ENCODE measurements at places on chromosomes 7 and 10.

DNA sequence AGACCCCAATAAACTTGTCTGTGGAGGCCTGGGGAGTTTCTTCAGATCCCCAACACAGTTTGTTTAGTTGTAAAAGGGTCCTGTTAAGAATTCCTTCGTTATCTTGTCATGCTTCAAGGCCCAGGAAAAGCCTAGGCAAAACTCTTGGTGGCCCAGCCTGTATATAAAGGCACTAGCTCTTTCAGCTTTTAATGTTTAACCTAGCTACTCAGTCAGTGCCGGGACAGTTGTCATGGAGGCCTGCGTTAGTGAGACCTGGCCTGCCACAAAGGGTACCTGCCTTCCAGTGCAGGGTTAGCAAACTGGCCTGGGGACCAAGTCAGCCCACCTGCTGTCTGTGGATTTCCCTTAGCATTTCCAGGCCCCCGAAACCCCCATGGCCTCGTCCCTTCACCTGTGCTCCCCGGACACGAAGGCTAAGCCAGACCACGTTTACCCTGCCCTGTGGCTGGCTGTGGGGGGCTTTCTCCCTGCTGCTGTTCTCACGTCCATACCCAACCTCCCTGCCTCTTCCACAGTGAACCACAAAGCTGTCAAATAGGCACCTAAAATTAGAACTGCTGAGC is 96.9 kb upstream of the PPP2R2D start:
- no peak for DNase-seq

GRCh38 chr7:50531401-50531911 is 33.7 kb downstream of the DDC start:
- DNase-seq: no peak

DNA sequence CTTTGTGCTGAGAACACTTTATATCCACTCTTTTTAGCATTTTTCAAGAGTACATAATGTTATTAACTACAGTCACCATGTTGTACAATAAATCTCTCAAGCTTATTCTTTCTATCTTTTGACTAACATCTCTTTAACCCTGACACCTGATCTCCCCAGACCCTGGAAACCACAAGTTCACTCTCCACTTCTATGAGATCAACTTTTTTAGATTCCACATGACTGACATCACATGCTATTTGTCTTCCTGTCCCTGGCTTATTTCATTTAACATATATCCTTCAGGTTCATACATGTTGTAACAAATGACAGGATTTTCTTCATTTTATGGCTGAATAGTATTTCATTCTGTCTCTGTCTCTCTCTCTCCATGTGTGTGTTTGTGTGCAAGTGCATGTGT is 15.5 kb downstream of the SLC13A1 start:
- no peak for DNase-seq

- DNase-seq: no peak
Measured at GRCh38 chr10:45544191-45544590, 128.4 kb downstream of the ZFAND4 start.

GRCh38 chr10:78411716-78412115 is 378.1 kb downstream of the RPS24 start:
- no peak for DNase-seq

- no peak for DNase-seq
Measured at GRCh38 chr10:97384156-97384555, 17.0 kb downstream of the RRP12 start.

DNA sequence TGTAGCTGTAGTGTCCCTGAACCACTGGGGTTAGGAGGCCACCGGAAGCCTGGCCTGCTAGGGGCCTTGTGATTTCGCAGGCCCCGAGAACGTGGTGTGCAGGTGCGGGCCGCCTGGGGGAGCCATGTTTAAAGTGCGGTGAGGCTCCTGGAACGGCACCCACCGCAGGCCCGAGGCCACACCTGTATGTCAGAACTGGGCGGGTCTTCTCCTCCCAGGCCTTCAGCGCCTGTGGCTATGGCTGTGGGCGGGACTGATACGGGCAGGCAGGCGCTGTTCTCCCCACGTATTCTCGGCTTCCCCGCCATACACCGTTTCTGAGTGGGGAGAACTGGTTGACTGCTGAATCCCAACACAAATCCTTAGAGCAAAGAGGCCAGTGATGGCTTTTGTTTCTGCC is 74.8 kb downstream of the DNAJB6 start:
- no peak for DNase-seq

DNA sequence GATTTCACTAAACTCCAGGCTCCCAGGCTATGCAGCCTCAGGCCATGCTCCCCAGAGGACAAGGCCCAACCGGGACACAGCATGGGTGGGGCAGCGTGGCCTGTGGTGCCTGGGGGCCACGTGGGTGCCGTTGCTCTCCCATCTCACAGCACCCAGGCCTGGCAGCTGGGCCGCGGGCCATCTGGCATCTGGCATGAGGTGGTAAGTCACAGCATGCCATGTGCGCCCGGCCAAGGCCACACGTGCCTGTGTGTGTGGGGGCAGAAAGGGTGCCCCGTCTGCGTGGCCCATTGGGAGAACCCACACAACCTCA is 204.1 kb downstream of the EBF3 start:
- no peak for DNase-seq

DNA sequence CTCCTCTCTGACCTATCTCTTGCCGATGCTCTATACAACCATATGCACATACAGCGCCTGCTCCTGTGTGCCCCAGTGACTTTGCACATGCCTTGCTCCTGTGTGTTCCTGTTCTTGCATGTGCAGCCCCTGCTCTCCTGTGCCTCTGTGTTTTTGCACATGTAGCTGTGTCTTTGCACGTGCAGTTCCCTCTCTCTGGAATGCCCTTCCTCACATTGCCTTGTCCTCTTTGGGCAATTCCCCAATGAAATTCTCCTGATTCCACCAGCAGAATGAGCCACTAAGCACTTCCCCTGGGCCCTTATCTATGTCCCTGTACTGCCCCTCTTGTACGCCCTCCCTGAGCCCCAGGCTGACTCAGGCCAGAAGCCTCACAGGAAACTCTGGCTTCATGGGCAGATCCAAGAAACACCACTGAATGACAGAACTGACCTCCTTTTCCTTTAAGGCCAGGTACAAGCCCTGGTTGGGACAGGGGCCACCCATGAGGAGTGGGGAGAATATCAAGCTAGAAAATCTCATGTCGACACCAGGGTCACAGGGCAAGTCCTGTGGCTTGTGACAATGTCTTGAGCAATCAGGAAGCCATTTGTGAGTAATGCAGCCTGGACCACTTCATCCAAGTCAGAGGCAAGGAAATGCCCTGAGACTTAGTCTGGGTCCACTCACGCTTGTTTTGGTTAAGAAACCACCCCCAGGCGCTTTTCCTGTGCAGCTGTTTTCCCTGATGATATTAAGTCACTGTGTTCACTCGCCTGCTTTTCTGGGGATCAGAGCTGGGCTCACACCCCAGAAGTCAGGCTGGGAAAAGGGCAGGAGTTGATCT is 1.9 kb upstream of the ARHGAP22 start:
- DNase-seq: peak; percentile 98

GRCh38 chr10:13180788-13181187 is 19.4 kb downstream of the MCM10 start:
- no peak for DNase-seq

Data from CD14-positive monocyte (primary cell).